ENCODE measurements at places on chromosomes 1 and 21.

- DNase-seq: no peak
Measured at GRCh38 chr1:207952617-207953542, 42.0 kb upstream of the CD34 start.

DNA sequence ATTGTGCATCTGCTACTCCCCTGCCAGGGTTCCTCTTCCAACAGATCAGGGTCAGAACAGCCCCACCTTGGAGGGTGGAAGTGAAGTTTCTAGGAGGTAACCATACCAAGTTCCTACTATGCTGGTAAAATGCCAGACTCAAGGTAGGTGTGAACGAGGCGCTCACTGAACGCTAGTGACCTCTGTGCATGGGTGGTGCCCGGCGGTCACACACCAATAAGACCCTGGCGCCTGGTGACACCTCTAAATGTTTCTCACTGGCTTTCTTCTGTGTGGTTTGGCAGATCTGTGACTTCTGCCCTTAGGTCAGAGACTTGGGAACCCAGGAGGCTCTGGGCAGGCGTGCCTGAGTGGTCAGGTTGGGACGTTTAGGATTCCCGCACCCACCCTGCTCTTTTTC lies 55.9 kb downstream of the TMCO4 start:
- DNase-seq: no peak

DNA sequence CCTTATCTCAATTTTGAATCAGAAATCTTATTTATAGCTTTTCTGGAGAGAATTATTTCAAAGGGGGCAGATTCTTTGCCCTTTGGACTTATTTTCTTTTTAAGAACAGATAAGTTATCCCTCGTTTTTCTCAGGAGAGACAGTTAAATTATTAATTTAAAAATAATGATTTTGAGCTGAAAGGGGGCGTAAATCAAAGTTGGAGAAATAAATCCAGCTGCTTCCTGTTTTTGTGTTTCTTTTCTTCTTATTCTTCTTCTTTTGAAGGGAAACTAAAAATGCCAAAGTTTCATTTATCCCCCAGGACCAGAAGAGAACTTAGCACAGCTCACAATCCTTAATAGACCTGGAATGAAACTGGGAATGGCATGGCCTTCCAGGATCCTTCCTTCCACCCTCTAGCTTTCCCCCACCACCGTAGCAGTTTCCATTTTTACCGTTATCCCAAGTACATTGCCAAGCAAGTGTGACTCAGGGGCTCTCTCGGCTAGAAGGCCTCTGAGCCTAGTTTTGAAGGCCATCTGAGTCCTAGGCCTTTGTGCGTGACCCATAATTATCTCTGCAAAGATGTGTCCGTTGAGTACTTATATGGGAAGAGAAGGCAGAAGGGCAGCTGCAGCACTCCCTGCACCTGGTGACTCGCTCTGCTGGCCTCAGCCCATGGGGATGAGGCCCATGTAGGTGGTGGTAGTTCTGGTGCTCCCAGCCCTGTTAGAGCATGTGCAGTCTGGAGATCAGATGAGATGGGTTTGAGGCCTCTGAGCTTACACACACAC lies 181.7 kb downstream of the ROR1 start:
- DNase-seq: no peak

- DNase-seq: no peak
Measured at GRCh38 chr1:116492358-116492811, 78.4 kb downstream of the CD58 start.
